ENCODE measurements at places on chromosomes 3 and 15.

DNA sequence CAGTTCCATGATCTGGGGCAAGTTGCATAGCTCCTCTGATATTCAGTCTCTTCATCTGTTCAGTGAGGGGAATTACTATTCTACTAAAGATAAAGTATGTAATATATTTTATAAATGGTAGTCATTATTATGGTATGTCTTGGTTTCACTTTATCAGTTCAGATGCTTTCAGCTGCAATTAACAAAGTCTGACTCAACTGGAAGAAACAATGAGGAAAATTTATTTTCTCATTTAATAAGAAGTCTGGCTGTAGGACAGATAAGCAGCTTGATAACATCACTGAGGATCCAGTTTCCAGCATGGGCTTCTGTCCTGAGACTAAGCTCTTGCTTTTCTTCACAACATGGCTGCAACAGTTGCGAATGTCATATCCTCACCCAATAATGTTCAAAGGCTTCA lies 354.3 kb upstream of the TRIM42 start:
- no peak for DNase-seq

DNA sequence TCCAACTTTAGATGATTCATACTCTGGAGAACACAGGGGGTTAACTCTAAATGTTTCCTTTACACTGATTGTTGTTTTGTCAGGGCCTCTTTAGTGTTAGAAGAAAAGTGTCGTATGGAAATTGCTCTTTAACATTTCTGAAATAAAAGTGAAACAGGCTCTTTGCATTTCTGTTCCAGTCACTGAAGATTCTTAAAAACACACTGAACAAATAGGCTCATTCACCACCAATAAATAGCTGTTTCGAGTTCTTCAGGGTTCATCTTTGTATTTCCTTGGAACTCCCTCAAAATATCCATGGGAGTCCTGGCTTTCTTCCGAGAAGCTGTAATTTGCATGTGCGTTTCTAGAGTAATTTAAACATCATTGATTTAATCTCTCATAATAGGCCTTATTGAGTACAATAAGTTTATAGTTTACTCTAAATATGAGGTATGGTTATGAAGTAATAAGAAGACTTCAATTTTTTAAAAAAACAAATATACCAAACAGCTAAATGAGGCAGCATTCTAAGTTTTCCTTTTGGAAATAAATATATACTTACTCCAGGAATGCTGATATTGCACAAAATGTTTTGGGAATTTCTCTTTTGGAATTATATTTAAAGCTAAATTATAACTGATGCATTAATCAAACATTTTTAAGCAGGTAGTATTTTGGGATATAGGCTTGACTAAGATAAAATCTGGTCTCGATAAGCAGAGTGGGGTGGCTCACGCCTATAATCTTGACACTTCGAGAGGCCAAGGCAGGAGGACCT lies 327.4 kb downstream of the EPHA3 start:
- no peak for DNase-seq

DNA sequence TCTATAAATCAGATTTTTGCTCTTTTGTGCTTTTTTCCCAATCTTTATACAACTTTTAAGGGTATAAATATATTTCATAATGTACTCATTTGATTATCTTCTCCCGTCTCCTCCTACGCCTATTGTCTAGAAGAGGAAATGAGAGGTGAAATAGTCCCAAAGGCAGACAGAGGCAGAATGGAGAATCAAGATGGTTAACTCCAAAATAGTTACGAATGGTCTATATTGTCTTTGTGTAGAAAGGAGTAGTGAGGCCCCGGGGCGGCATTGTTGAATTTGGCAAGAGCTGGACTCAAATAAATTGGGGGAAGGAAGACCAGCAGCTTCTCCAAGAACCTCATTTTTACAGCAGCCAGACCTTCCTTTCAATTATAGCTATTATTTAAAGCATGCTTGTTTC lies 23.9 kb downstream of the ITPR1 start:
- no peak for DNase-seq

DNA sequence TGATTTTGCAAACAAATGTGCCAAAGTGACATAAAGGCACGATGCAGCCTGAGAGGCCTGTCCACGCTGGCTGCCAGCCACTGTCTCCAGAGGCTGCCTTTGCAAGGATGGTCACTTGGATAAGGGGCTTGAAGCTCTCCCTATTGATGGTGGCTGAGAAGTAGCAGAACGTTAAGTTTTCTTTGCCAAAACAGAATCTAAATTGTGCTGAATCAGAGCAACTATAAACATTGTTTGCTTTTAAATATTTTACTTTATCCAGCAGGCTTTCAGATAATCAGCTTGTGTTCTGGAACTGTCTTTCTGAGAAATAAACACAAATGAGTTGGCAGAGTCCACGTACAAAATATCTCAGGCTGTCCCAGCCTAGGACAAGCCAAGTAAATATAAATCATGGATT lies 23.8 kb upstream of the CNBP start:
- no peak for DNase-seq

- no peak for DNase-seq
These were observed 76.5 kb downstream of the MYO1E start for GRCh38 chr15:59296181-59296617.
